ENCODE measurements at places on chromosomes 2 and 18.

- no peak for DNase-seq
Measured at GRCh38 chr18:3425030-3425429, 24.9 kb upstream of the TGIF1 start.

GRCh38 chr2:38370664-38371063 is 6.4 kb downstream of the ATL2 start:
- DNase-seq, result no peak

GRCh38 chr18:6484659-6485058 is 69.9 kb upstream of the L3MBTL4 start:
- no peak for DNase-seq

GRCh38 chr2:168945508-168945907 is 44.4 kb downstream of the G6PC2 start:
- DNase-seq, result no peak

- DNase-seq, result peak; percentile 7
Measured at GRCh38 chr2:199465988-199466691, 8.4 kb upstream of the SATB2 start.

DNA sequence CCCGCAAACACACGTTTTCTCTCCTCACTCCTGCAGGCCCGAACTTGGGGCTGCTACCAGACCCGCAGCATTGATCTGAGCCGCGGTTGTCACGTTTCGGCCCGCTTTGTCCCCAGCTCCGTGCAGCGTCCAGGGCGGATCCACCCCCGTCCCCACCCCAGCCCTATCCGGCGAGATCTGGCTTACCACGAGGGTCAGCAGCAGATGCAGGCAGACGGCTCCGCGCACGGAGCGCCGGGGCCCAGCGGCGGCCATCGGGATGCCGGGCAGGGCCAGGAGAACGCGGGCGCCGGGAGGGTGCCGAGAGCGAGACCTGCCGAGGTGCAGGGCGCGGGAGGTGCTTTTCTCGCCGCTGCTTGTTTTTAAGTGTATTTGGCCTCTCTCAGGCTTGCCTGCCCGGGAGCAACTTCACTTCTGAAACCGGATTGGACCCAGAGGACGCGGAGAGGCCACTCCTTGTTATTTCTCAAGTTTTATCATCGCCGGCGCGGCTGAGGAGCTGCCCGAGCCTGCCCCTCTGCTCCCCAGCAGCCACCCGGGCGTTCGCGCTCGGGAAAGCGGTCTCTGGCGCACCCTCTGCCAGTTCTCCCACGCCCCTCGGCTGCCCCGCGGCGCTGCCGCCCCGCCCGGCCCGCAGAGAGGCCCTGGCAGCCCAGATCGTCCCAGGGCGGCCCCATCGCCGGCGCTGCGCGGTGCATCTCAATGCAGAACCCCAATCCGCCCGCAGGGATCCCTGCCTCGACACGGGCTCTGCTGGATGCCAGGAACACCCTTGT is at the start of gene DSC3:
DSC3 (minus strand) TSS at position 337 of the 776 bp plus-strand sequence; CDS start at position 255, 82 bp downstream.
- peak; percentile 40 for DNase-seq

- no peak for DNase-seq
Measured at GRCh38 chr2:234252772-234253171, 202.3 kb downstream of the SPP2 start.

GRCh38 chr2:101516823-101517690 is 42.1 kb upstream of the RFX8 start:
- peak; percentile 86 for DNase-seq

DNA sequence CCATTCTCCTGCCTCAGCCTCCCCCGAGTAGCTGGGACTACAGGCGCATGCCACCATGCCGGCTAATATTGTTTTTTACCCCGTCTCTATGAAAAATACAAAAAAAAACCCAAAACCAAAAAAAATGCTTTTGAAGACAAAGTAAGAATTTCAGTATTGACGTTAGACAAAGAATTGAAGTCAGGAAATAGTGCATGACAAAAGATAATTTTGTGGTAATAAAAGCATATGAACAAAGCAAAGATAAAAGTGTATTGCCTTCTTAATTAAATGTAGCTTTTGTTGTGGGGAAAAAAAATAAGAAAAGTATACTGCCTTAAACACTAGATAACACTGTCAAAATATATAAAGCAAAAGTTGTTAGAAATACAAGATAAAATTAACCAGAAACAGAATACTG is 86.8 kb downstream of the ANKRD12 start:
- DNase-seq, result peak; percentile 34

All from common myeloid progenitor, CD34-positive (primary cell).